T follicular helper cell (primary cell): ENCODE measurements at places on chromosomes 4 and X.

DNA sequence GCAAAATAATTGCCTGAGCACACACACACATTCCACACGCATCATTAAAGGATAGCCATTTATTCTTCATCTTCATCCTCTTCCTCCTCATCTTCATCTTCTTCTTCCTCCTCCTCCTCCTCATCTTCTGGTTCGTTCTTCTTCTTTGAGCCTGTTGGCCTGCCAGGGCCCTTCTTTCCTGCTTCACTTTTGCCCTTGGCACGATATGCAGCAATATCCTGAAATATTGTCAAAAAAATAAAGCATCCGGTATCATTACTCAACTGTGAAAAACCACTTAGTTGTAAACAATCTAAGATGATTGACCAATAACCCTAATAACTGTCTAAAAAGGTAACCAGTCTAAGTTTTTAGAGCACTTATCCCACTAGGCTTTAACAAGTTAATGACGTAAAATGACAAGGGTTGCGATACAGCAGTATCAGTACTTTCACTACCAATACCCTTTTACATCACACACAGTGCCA lies 2.1 kb downstream of the HMGB2 start:
- no peak for DNase-seq

GRCh38 chrX:130770615-130771014 lies 132.4 kb downstream of the ENOX2 start:
- no peak for DNase-seq

GRCh38 chr4:151908201-151908600 lies 147.4 kb upstream of the GATB start:
- DNase-seq = no peak

GRCh38 chr4:185335579-185335978 lies 60.1 kb downstream of the LRP2BP start:
- DNase-seq = no peak

DNA sequence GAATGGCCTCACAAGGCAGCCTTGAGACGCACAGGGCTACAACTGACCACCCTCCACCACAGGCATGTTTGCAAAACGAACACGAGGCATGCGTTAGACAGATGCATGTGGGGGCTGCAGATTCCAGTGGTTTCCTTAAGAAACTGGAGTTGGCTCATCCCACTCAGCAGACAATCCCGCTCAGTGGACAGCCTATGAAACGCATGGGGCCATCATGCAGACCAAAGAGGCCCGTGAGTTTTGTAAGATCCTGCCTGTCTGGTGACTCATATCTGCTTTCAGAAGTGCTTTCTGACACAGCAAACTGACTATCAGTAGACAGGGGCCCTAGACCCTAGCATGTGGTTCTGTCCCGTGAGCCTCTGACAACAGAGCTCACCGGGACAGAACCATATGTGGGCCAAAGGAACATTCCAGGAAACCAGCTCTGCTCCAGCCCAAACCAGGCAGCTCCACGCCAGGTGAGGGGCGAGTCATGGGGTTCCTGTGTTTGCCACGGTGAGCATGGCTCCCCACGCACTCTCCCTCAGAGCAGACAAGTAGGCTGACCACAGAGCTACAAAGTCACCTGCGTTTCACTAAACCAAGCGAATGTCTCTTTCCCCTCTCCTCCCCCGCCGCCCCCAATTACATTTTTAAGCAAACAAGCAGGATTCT lies 74.4 kb downstream of the MTMR1 start:
- DNase-seq = no peak

DNA sequence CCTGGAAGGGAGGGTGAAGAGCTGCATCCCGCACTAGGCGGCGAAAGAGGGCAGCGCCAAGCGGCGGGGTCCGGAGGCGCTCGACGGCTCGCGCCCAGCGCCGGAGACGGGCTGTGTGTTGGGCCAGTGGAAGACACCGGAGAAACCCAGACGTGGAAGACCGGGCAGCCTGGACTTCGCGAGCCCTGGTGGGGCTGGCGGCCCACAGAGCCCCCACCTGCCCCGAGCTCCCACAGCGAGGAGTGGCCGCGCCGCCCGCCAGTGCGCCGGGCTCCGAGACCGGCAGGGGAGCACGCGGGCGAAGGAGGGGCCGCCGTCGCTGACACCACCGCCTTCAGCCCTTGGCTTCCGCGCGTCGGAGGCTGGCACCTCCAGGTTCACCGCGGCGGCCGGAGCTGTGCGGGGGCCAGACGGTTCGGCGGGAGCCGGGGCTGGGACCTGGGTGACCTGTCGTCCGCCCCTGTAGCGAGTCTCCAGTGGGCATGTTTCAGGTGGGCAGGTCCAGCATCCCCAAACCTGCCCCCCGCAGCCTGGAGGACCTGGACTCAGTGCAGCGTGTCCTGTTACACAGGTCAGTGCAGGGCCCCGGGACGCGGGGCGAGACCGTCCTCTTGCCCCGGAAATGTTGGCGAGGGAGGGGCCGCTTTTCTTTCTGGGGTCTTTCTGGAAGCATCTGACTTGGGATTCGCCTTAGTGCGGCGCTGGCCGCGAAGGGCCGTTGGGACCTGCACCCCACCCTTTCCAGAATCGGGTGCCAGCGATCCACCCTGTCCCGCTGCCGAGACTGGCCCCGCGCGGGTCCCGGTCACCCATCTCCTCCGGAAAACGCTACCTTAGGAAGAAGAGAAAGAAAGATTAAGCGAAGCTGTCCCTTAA lies 9.6 kb upstream of the INTU start:
- DNase-seq = no peak

GRCh38 chr4:1768367-1769034 lies 24.6 kb upstream of the FGFR3 start:
- DNase-seq = no peak

DNA sequence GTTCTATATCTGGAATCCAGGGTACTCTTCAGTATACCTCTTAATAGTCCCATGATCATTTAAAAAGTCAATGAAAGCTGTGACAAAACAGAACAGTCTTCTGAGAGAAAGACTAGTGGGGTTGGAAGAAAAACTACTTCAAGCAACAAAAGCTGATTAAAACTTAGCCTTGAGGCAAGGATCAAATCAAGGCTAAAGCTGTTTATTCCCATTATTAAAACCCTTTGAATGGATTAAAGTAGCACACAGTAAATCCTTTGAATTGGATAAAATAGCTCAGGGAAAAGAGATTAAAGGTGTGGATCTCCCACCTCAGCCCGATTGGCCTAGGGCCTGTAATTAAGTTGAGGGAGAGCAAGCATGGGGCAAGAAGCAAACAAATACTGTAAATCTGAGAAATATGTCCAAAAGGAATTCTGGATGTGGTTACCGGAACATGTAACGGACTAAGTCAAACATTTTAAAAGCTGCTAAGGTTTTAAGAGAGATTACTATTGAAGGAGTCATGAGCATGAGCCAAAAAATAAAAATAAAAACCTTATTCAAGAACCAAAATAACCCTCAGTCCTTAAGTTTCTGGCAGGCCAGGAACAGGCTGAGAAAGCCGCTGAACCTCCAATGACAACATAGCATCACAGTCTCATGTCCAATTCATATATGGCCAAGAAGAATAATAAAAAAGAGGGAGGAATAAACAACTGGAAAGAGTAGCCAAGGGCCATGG lies 257.3 kb upstream of the NEIL3 start:
- DNase-seq = no peak

GRCh38 chr4:5045097-5045496 lies 6.2 kb upstream of the STK32B start:
- no peak for DNase-seq

DNA sequence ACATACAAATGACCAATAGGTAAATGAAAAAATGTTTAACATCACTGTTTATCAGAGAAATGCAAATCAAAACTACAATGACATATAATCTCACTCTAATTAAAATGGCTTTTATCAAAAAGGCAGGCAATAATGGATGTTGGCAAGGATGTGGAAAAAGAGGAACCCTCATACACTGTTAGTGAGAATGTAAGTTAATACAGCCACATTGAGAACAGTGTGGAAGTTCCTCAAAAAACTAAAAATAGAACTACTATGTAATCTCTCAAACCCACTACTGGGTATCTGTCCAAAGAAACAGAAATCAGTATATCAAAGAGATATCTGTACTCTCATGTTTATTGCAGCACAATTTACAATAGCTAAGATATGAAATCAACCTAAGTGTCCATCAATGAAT lies 165.9 kb upstream of the HHIP start:
- no peak for DNase-seq

DNA sequence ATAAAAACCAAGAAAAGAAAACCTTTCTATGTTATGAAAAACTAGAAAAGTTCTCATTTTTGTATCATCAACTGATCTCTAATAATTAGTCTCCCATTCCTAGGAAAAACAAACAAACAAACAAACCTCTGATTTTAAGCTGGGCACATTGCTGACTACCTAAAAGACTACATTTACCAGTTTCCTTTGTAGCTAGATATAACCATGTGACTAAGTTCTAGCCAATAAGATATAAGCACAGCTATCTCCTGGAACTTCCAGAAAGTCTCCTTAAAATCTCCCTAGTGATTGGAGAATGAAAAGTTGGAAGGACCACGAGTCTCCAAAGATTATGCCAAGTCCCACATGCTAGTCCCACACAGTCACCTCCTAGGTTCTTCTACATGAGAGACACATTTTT lies 108.9 kb downstream of the NR3C2 start:
- DNase-seq = no peak
